Left ventricle myocardium inferior (tissue), 1 donor: ENCODE measurements at places on chromosomes 1 and 21. TPM values are rescaled to one million over a fixed set of nuclear protein-coding genes. Genes with fewer than 3 reads are reported as not detected.
A peak's percentile ranks its signal among the peaks of the same experiment; 100 is the strongest.

DNA sequence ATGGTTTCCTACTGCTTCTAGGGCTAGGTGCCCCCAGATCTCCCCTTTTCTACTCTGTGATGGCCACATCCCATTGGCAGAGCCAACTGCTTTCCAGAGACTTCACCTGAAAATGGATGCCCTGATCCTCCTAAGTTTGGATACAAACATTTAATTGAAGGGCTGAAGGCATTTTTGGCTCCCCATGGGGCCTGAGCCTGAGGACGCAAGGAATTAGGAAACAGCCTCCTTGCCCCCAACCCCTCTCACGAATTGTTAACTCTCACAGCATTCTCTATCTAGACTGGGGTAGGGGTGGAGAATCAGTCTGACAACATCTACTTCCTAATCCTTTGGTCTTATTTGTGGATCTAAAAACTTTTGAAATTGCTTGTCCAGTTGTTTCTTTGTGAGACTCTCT lies 108.5 kb upstream of the KCNK2 start:
- no peak for DNase-seq

- DNase-seq = no peak
These were observed 22.8 kb downstream of the OR10R2 start for GRCh38 chr1:158494796-158495195.

GRCh38 chr1:196381544-196381943 lies 226.7 kb downstream of the KCNT2 start:
- no peak for DNase-seq

The NR5A2 gene
- total RNA-seq = 1.3 TPM

- DNase-seq = no peak
These were observed 408 bp downstream of the ESRRG start for GRCh38 chr1:216722821-216723220.

DNA sequence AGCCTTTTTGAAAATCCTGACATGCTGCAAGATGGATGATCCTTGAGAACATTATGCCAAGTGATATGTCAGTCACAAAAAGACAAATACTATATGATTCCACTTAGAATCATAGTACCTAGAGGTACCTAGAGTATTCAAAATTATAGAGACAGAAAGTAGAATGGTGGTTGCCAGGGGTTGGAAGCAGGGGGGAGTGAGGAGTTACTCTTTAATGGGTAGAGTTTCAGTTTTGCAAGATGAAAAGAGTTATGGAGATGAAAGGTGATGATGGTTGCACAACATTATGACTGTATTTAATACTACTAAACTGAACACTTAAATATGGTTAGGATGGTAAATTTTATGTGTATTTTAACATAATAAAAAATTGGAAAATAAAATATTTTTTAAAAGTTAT lies 37.9 kb upstream of the PODN start:
- DNase-seq = no peak

GRCh38 chr1:111630567-111630966 lies 11.0 kb downstream of the RAP1A start:
- no peak for DNase-seq

DNA sequence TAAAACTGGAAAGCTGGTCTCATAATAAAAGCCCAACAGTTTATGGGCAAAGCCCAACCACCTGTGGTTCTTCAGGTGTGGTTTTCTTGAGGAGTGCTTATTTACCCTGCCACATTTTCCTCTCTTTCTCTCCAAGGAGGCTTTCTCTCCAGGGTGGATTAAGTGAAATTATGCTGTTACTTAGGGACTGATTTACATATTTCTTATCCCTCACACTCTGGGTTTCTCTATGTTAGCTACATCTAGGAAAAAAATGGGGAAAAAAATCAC lies 4.8 kb downstream of the TBX19 start:
- DNase-seq = no peak

GRCh38 chr1:203103216-203103615 lies 17.4 kb upstream of the MYOG start:
- no peak for DNase-seq

GRCh38 chr1:184253921-184254320 lies 132.9 kb upstream of the C1orf21 start:
- no peak for DNase-seq

- no peak for DNase-seq
These were observed 100.7 kb upstream of the TSPAN2 start for GRCh38 chr1:115189814-115190539.

The INSRR gene
- 0.41 TPM for total RNA-seq

- DNase-seq = no peak
These were observed 11.1 kb downstream of the PRRX1 start for GRCh38 chr1:170674986-170675385.

- DNase-seq = no peak
These were observed 15.0 kb downstream of the EPRS1 start for GRCh38 chr1:220031287-220031686.

GRCh38 chr1:44645476-44646244 lies 28.6 kb downstream of the TMEM53 start:
- DNase-seq = peak; percentile 28

DNA sequence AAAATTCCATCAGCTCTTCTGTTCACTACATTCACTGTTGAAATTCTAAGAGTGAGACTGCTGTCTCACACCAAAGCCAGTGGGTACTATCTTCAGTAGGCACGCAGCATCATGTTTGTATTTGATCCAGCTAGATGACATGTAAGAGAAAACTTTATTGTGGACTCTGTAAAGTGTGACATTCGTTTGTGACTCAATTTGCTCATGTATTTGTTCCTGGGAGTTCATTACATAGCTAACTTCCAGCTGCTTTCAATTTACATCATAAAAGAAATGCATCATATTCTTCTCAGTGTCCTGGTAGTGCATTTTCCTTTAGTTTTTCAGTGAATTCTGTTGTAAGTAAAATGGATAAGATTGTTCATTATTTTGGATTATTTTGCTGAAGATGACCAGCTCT lies 31.4 kb downstream of the CTH start:
- no peak for DNase-seq

DNA sequence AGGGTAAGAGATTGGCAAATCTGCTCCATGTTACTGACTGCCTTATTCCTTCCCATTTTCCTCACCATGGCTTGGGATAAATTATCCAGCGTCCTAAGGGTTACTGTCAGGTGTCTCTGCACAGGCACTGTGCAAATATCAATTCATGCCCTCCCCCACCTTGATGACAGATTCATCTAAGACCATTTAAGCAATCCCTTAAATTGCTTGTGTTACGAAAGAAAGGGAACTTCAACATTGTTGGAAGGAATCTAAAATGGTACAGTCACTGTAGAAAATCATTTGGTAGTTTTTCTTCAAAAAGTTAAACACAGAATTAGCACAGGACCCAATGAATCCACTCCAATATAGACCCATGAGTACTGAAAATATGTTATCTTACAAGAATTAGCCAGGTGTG lies 17.6 kb upstream of the MTARC2 start:
- DNase-seq = no peak

DNA sequence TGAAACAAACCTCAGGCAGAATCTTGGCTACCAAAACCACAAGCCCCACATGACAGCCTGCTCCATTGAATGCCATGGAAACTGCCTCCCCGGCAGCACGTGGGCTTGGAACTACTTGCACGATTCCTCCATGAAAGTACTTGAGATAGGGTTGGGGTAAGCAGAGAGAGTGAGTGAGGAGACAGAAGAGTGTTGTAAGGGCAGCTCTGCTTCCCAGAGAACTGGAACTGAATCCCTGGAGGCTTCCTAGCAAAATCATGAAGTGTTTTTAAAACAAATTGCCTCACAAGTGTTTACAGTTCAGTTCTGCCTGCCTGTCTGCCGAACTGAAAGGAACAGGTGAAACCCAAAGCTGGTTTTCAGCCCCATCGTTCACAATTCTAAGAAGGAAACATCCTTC lies 35.3 kb upstream of the DNASE2B start:
- no peak for DNase-seq

DNA sequence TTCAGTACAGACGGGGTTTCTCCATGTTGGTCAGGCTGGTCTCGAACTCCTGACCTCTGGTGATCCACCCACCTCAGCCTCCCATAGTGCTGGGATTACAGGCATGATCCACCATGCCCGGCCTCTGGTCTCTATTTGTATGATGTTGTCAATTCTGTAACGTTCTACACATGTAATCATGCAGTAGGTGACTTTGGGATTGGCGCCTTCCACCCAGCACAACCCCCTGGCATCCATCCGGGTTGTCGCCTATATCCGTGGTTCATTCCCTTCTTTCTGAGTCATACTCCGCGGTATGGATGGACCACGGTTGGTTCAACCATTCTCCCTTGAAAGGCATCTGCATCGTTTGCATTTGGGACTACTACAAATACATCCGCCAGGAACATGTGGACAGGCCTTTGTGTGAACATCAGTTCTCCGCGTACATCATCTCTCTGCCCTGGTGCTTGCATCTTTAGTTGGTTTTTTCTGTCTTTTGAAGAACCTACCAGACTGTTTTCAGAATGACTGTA lies 72.1 kb downstream of the PDE9A start:
- DNase-seq = no peak

GRCh38 chr1:245606157-245606725 lies 451.5 kb downstream of the KIF26B start:
- DNase-seq = no peak

The SLC9C2 gene
- total RNA-seq = not detected

GRCh38 chr21:45176141-45176540 lies 101.8 kb downstream of the ADARB1 start:
- no peak for DNase-seq

DNA sequence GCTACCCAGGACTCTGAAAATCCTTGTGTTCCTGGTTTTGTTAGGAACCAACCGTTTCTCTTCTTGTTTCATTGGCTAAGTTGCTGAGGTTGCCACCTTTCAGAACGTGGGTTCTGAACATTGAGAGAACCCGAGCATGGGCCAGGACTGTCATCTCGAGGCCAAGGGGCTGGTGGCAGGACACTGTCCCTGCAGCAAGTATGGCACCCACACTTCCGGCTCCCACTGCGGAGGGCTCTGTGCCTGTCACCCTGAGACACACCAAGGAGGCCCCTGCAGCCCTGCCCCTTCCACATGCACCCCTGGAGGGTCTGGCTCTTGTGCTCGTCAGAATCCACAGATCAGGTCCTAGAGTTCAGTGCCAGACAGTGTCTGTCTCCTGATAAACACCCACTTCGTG lies 39.1 kb upstream of the LRRC3 start:
- DNase-seq = no peak

- no peak for DNase-seq
These were observed 45.9 kb upstream of the COL6A2 start for GRCh38 chr21:46051821-46052675.
